ENCODE measurements at places on chromosomes 11 and 22.

DNA sequence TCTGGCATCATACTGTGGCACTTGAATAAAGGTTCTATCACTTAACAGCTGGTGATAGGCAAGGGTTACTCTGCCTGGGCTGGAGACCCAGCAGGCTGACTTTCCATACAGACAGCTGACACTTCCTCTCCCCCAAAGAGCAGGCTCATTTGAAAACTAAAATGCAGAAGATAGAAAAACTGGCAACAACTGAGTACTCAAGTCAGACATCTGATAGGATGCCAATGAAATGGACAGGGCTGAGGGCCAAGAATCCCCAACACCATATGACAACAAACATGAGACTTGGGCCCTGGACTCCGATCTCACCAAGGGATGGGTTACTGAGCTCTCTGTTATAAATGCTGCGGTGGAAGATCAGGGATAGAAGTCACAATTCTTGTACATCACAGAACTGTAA is 237.2 kb downstream of the LRRC4C start:
- DNase-seq = no peak

GRCh38 chr11:59480359-59480758 is 7.2 kb downstream of the OR4D10 start:
- no peak for DNase-seq

- no peak for DNase-seq
Observed at GRCh38 chr22:29006346-29006745, 55.3 kb downstream of the C22orf31 start.

GRCh38 chr11:121249039-121249663 is 43.4 kb upstream of the SC5D start:
- no peak for DNase-seq

DNA sequence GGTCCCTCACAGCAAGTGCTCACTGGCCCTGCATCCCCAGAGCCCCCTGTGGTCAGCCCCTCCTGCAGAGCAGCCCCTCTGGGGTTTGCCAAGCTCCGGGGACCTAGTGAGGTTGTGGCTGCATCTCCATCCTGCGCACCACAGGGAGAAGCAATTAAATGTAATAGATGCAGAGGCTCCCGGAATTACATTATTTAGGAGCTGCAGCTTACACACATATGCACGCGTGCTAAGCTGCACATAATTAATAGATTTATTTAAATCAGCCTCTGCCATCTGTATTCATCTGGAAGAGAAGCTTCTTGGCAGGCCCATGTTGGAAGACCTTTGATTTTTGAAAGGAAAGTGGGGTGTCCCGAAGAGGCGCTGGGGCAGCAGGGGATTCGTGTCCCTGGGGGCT is 1271.5 kb downstream of the BRD1 start:
- DNase-seq = no peak

- no peak for DNase-seq
Observed at GRCh38 chr11:82405421-82405820, 328.2 kb downstream of the FAM181B start.

DNA sequence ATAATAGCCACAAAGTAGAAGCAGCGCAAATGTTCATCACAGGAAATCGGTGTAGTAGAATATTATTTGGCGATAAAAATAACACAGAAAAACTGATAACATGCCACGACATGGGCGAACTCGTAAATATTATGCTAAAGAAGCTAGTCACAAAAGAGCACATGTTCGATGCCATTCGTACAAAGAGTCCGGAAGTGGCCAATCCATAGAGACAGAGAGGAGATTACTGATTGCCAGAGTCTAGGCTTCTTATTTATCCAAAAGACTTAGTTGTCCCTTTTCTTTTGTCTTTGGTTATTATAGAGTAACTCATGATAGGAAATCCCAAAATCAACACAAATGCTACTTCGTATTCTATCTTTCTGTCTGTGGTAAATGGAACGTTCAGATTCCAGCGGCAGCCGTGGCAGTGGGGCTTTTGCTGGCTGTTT is 56.5 kb downstream of the MED15 start:
- DNase-seq = no peak

- DNase-seq = no peak
Observed at GRCh38 chr22:36352803-36353507, 34.8 kb downstream of the MYH9 start.
